OCI-LY7 (cell line): ENCODE measurements at places on chromosomes 11 and 22.

DNA sequence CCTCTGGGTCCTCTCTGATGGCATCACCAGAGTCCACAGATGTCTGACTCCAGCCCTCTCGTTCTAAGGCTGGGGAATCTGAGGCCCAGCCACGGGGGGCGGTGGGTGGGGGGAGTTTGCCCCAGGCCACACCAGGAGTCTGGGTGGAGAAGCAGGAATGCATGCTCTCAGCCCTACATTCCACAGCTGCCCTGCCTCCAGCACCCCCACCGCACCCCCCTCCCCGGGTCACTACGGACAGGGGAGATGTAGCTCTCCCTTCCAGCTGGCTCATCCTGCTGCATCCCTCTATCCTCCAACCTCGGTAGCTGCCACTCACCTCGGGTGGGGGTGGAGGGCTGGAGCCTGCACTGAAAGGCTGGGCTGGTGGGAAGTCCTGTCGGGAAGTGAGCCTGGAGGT is 2.3 kb upstream of the PVALB start:
- DNase-seq, result no peak

DNA sequence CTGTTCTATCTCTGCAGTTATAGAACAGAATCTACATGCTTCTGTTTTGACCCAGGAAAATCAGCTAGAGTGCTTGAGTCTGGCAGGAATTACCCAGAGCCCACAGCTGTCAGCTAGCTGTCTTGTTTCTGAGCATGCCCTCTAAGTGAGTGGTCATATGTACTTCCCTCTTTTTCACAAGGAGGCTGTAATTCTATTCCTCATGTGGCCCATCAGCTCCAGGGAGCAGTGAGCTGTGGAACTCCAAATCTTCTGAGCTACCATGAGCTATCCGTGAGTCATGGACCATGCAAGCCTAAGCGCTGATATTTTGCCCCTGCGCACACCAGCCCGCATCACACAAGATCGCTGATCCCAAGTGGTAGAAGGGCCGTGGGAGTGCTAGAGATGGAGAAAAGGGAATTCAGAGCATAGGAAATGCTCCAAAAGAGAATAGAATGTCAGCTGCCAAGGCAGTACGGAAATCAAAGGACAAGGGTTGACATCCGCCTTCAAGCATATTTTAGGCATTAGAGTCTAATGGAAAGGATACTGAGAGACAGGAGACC is 5.4 kb downstream of the FJX1 start:
- DNase-seq, result no peak

DNA sequence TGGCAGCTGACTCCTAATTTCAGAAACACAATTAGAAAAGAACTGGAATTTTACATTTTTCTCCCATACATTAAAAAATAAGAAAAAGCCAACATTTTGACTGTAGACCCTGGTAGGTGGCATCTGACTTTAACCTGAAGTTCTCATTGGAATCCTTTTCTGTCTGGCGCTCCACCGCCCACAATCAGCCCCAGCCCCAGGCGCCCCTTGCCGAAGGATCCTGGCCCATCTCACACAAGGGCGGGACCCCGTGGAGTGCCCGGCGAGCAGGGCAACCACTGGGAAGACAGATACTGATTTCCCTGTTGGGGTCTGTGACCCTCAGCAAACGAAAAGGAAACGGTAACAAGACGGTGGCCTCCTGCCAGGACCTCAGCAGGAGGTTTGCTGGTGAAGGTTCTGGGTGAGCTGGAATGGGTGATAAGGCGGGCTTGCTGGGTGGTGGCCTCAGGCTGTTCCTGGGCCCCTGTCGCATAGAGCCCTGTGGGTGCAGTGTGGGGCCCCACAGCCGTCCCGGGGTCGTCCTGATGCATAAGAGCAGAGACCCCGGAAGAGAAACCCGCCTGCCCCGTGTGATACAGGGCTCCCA is 15.7 kb downstream of the TSPO start:
- DNase-seq, result no peak

- no peak for DNase-seq
Measured at GRCh38 chr22:36636916-36637315, 66.6 kb downstream of the CACNG2 start.

DNA sequence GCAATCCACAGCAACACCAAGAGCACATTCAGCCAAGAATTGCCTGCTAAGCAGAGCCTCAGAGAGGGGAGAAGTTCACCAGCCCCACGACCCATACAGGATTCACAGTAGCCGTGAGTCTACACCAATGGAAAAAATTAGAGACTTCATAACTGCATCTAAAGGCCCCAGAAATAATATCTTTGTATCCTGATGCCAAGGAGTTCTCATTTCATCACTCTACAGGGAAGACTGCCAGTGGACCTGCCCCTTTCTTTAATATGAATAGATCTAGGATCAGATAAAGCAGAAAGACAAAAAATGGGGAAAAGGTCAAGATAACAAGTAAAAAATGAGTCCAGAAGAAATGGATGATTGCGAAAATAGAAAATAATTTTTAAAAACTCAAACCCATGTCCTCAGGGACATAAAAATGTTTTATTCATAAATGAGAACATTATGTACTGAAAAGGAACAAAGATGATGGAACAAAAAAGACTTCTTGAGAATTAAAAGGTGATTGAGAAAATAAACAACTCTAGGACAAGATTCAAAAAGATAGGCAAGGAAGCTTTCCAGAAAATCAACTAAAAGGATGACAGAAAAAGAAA is 9.5 kb downstream of the APOL3 start:
- DNase-seq, result no peak

DNA sequence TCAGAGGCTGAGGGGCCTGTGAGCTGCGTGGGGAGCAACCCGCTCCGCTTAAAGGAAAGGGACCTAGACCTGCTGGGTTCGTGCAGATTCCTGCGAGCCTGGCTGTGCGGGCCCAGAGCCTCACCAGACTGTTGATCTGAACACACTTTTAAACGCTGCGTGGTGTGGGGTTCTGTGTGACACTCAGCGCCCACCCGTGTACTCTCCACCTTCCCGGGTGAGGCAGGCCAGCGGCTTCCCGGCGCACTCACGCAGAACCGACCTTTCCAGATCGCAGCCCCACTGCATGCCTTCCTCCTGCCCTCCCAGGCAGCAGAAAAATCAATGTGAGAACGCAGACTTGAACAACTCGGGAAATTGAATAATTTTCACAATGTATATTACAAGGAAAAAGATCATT is 388.6 kb downstream of the TBC1D22A start:
- no peak for DNase-seq

GRCh38 chr11:42812361-42812760 is 499.4 kb upstream of the API5 start:
- no peak for DNase-seq

DNA sequence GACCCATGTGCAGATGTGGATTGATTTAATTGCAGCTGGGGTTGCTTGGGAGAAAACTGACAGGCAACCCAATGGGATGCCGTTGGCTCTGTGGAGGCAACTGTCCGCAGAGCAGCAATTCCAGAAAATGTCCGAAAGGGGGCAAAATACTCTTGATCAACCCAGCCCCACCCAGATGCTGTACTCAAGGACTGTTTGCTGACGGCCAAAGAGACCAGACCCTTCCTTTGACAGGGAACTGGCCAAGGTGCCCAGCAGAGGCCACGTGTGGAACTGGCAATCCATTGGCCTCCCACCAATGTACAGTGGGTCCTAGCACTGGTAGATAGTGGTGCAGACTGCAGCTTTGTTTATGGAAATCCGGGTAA is 29.7 kb upstream of the KCNA4 start:
- DNase-seq, result no peak

DNA sequence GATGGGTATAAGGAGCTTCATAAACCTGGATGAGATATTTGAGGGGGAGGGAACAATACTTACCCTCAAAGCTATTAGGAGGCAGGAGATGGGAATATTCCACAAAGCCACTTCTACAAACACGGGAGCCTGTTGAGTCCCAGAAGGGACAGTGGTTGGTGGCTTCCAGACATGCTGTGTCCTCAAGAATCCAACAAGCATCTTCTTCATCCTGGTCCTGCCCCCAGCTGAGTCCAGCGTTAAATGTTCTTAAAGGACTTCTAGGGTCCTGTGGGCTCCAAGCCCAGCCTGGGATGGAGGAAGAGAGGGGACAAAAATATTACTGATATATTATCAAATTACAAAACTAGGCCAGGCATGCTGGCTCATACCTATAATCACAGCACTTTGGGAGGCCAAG is 2.3 kb downstream of the CSKMT start:
- peak; percentile 20 for DNase-seq

DNA sequence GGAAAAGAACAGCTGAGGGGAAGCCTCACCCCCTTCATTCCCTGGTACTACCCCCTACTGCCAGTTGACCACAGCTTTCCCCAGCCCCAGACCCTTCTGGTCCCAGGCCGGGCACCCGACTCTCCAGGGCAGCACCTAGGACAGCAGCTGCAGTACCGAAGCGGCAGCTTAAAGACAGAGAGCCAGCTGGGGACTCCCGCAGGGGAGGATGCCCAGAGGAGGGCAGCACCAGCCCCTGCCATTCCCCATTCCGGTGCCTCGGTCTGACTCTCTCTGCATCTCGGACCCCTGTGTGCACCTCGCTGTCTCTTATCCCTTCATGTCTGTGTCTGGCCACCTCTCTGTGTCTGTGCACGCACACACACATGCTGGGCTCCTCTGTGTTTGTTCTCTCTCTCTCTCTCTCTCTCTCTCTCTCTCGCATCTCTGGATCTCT is 9.4 kb downstream of the IGSF9B start:
- no peak for DNase-seq

- DNase-seq, result no peak
Measured at GRCh38 chr22:42644422-42645340, 4.3 kb upstream of the ATP5MGL start.

- DNase-seq, result no peak
Measured at GRCh38 chr11:94457118-94458029, 36.3 kb downstream of the MRE11 start.

DNA sequence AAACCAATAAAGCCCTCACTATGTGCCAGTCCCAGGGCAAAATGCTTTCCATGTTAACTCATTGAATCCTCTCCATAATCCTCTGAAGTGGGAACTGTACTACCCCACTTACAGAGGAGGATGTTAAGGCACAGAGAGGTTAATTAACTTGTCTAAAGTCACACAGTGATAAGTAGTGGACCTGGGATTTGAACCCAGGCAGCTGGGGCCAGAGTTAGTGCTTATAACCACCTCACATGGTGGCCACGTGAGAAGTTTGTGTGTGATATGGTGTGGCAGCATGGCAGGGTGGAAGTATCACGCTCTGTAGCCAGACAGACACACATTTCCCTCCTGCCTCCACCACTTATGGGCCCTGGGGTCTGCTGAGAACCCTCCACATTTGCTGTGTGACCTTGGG is 16.5 kb downstream of the PARVG start:
- no peak for DNase-seq

DNA sequence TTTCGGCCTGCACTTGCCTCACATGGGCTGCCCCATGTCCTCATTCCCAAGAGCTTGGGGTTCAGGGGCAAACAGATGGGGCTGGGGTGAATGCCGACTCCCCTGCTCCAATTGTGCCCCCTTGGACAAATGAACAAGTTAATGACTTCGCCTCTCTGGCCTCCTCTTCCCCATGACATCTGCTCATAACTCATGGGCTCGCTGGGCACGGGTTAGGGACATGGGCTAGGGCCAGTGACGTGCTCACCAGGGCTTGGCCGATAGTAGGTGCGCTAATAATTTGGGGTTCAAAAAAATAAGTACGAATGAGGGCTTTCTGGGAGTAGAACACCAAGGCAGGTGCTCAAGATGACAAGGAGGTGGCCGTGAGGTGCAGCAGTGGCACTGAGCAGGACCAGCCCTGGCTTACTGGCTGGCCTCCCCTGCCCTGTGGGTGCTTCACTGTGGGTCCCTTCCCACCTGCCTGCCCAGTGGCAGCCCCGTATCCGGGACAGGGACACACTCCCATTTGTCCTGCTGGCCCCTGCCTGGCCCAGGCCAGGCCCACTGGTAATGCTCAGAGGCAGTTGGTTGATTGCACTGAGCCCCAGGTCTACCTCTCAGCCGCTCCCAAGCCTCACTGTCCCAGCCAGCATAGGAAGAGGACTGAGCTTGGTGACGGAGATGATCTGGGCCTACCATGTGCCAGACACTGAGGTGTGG is 12.3 kb downstream of the CBX6 start:
- DNase-seq, result no peak

GRCh38 chr11:23729088-23729487 is 767.8 kb upstream of the LUZP2 start:
- DNase-seq, result no peak
